ENCODE measurements at places on chromosomes 5 and 9. TPM values are rescaled to one million over a fixed set of nuclear protein-coding genes. Genes with fewer than 3 reads are reported as not detected.

DNA sequence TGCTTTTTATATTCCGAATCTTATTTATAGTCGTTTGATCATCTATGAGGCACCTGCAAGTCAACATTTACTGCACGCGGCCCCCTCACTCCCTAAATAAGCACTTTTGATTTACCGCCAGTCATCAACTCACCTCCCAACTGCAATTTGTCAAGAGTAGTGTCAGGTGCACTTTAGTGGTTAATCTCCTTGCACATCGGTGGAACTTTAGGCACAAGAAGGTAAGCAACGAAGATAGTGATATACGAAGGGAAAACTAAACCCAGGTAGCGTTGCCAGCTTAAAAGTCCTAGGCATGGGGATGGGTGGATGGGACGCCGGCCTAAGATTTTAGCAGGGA lies 513 bp upstream of the RNF180 start:
- DNase-seq = no peak

- DNase-seq = no peak
These were observed 103.4 kb downstream of the OTULIN start for GRCh38 chr5:14767735-14768507.

GRCh38 chr5:149485655-149486615 lies 65.3 kb downstream of the CSNK1A1 start:
- peak; percentile 97 for DNase-seq

DNA sequence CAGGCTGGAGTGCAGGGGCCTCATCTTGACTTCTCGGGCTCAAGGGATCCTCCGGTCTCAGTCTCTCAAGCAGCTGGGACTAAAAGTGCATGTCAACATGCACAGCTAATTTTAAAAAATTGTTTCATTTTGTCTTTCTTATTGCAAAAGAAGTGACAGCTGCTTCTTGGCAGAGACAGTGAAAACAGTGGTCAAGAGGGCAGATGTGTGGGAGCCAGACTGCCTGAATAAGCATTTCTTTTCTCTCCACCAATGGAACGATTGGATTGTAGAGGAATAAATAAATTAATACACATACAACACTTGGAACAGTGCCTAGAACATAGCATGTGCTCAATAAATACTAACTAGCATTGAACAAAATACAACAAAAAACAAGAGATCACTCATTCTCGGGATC lies 27.4 kb upstream of the KIF4B start:
- no peak for DNase-seq

- DNase-seq = no peak
These were observed 210.2 kb upstream of the ISL1 start for GRCh38 chr5:51172903-51173626.

GRCh38 chr5:68177676-68178075 lies 37.9 kb upstream of the PIK3R1 start:
- no peak for DNase-seq

DNA sequence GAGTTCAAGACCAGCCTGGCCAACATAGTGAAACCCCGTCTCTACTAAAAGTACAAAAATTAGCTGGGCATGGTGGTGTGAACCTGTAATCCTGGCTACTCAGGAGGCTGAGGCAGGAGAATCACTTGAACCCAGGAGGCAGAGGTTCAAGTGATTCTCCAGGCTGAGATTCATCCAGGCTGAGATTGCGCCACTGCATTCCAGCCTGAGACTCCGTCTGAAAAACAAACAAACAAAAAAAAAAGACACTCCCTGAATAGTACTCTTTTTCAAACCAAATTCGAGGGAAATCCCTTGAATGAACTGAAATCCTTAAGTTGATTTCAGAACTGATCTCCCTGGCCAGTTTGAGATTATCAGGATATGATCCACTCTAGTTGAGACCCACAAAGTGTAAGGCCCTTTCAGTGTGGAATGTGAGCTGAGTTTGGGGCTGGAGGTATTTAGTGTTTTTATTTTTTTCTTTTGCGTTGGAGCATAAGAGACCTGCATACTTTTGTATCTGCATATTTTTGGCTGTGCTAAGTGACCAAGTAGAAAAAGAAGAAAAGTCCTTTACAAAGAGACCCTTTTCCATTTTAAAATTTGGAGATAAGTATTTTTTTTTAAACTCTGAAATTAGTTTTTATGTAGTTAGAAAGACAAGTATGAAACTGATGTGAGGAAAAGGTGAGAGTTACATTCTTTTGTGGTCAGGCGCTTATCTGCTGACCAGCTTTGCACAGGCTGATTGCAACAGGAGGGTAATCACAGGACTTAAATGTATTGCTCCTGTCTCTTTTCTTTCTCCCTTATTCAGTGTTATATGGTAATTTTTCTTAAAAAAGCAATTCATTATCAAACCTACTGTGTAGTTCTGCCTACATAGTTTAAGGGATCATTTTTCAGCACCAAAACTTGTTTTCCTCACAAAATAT lies 42.9 kb downstream of the TMEFF1 start:
- DNase-seq = peak; percentile 23

DNA sequence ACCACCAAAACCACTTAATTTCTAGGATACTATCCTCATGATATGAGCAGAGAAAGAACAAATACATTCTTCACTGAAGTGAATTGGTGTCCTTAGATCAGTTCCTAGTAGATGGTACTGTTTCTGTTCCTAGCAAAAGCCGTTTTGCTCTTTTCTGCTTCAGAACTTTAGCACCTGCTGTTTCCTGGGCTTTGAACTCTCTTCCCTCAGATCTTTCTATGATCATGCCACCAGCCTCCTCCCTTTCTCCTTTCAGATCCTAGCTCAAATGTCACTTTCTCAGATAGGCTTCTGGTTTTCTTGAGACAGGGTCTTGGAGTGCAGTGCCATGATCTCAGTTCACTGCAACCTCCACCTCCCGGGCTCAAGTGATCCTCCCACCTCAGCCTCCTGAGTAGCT lies 118.0 kb downstream of the EGFLAM start:
- no peak for DNase-seq

GRCh38 chr9:96020792-96021550 lies 145.5 kb downstream of the ERCC6L2 start:
- no peak for DNase-seq

DNA sequence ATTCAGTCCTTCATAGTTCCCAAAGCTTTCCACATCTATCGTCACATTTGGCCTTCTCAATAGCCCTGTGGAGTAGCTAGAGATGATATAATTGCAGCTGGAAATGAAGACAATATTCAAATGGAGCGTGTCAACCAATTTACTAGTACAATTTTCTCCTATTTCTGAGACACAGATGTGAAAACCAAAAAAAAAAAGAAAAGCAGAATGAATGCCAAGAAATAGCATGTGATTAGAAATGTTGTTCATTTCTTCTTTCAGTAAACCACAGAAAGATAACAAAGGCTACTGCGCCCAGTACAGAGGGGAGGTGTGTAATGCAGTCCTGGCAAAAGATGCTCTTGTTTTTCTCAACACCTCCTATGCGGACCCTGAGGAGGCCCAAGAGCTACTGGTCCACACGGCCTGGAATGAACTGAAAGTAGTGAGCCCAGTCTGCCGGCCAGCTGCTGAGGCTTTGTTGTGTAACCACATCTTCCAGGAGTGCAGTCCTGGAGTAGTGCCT lies 99.0 kb downstream of the MUSK start:
- DNase-seq = no peak

DNA sequence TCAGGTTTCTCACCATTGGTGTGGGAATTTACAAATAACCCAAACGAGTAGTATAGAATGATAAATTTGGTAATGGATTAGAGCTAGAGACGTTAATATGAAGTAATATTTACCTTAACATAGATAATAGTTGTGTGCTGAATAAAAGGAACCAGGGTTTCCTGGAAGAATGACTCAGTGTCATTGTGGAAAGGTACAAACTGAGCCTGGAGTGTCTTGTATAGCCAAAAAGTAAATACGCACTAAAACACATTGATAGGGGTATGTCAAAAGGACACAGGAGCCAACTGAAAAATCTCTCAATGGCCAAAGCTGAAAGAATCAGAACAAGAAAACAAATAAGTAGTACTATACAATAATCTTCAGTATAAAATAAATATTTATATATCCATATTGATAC lies 363.5 kb downstream of the SLCO4C1 start:
- DNase-seq = no peak

GRCh38 chr5:79418276-79418675 lies 95.7 kb downstream of the HOMER1 start:
- DNase-seq = no peak

DNA sequence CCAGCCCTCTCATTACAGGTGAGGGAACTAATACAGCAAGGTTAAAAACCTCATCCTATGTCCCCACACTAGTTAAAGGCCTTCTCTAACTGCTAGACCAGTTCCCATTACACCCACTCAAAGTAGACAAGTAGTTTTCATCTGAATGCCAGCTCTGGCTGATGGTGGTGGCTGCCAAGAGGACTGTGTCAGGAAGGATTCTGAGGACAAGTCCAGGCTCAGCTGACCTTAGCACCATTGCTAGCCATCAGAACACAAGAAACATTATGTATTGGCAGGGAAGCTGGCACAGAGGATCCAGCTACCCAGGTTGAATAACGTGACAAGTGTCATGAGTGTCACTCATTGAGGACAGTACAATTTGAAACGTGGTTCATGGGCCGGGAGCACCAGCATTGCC lies 163.4 kb downstream of the HSD17B3 start:
- no peak for DNase-seq

GRCh38 chr5:96091874-96092273 lies 130.2 kb upstream of the ELL2 start:
- DNase-seq = no peak

- DNase-seq = peak; percentile 97
These were observed at the start of gene CBY3 for GRCh38 chr5:179680780-179681401. TSS of gene CBY3 (minus strand) at chr5:179681034. CDS start at chr5:179680918, 116 bp downstream.

DNA sequence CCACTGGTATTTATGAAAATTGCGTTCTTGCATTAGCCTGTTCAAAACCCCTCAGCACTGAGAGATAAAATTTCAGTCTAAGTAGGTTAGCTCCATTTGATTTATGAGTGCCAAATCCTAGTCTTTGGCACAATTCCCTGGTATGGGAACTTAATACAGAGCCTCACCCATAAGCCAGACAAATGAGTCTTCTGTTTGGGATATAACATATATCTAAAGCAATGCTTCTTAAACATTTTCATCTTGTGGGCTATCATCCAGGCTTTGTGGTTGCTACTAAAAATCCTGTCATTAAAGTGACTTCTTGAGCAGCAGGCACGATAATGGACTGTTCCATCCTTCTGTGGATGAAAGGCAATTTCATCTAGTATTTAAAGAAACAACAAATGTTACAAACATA lies 419.5 kb upstream of the ACTBL2 start:
- no peak for DNase-seq

DNA sequence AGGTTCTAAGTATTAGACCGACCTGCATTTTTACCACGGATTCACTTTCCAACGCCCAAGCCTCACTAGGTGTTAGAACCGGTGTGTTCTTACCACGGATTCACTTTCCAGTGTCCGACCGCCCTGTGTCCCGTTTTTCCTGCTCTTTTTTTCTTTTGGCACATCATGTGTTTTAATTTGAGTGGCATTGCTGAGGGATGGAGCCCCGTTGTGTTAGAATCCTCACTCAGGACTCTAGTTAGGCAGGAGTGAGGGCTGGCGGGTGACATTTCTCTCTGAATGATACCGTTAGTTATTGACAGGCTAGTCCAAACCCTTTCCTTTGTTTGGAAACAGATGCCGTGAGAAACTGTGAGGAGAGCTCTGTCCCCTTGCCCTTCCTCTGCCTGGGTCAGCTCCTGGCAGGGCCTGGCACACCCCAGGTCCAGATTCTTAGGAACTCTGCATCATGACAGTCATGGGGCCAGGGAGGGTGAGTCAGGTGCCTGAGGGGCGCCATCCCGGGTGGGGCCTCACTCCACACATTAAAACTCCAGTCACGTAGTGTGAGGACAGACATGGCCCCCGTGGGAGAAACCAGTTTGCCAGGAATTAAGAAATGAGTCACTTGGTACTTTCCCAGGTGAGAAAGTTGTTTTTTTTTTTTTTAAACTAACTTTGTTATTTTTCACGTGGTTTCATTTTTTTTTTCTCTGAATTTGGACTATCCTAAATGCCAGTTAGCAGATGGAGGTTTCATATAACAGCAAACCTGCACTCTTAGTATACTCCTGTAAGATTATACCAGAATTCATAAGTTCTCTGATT lies 15.8 kb downstream of the EXOC3 start:
- DNase-seq = peak; percentile 70

DNA sequence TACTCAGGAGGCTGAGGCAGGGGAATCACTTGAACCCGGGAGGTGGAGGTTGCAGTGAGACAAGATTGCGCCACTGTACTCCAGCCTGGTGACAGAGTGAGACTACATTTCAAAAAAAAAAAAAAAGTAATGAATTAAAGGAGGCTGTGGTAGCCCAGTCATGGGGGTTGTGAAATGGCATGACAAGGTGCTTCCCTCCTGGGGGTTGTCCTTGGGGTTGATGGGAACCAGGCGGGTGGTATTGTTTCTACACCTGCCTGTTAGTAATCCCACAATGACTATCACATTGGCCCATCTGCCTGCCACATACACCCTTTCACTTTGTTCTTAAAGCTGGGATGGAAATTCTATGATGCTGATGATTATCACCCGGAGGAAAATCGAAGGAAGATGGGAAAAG lies 5.6 kb downstream of the IDNK start:
- DNase-seq = no peak

GRCh38 chr5:74201334-74202081 lies 439.0 kb downstream of the ENC1 start:
- DNase-seq = no peak

DNA sequence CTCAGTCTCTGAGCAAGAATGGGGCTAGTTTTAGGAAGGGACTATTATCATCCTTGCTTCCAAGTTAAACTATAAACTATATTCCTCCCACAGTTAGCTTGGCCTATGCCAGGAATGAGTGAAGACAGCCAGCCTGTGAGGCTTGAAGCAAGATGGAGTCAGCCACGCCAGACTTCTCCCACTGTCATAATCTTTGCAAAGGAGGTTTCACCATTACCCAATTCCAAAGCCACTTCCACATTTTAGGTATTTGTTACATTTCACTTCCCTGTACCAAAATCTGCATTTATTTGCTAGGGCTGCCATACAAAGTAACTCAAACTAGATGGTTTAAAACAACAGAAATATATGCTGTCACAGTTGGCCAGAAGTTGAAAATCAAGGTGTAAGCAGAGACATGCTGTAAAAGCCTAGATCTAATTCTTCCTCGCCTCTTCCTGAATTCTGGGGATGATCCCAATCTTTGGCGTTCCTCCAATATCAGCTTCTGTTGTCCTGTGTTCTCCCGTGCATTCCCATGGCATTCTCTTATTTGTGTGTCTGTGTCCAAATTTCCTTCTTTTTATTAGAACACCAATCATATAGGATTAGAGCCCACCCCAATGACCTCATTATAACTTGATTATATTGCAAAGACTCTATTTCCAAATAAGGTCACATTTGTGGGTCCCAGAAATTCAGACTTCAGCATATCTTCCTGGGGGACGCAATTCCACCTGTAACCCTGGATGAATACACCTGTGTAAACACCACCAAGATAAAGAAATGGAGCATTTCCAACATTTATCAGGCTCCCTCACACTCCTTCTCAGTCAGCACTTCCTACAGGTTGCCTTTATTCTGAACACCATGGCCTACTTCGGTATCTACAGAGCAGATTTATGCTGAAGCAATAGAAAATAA lies 126.8 kb downstream of the GCNT1 start:
- no peak for DNase-seq

GALT gene
- 20.3 TPM for total RNA-seq

MUSK gene
- not detected for total RNA-seq

OR1Q1 gene
- total RNA-seq = not detected

FGD3 gene
- total RNA-seq = 0.58 TPM
